ENCODE measurements at places on chromosomes 1 and 21.

DNA sequence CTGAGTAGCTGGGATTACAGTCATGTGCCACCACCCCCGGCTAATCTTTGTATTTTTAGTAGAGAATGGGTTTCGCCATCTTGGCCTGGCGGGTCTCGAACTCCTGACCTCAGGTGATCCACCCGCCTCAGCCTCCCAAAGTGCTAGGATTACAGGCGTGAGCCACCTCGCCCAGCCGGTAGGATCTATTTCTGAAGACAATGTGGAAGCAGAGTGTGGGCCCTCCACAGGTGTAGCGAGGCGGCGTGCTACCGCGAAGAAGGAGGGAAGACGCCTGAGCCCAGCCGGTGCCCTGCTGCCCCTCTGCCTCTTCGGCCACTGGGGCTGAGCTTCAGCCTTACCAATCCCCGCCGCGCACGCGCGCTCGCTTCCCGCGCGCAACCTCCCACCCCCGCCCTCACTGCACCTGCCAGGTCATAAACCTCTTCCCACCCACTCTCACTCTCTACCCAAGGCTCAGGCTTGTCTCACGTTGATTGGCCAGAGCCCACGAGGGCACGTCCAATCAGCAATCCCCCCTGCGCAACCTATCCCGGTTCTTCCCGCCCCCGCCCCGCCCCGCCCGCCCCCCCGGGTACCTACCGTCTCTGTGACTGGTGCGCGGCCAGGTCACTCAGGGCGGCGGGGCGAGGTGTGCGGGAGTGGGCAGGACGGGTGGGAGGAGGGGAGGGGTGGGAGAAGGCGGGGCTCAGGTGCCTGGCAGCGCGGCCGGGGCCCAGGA lies 409 bp upstream of the HOOK1 start:
- peak; percentile 82 for DNase-seq

DNA sequence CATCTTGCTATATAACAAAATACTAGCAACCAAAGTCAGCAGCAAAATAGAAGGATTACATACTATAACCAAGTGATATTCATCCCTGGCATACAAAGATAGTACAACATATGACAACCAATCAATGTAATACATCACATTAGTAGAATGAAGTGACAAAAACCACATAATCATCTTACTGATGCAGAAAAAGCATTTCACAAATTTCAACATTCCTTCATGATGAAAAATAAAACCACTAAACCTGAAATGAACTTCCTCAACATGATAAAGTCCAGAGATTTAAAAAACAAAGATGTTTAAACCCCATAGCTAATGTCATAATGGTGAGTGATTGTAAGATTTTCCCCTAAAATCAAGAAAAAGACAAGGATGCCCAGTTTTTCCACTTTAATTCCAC lies 18.6 kb downstream of the RO60 start:
- no peak for DNase-seq

- DNase-seq, result no peak
Observed at GRCh38 chr1:154801234-154802011, 68.7 kb downstream of the KCNN3 start.

DNA sequence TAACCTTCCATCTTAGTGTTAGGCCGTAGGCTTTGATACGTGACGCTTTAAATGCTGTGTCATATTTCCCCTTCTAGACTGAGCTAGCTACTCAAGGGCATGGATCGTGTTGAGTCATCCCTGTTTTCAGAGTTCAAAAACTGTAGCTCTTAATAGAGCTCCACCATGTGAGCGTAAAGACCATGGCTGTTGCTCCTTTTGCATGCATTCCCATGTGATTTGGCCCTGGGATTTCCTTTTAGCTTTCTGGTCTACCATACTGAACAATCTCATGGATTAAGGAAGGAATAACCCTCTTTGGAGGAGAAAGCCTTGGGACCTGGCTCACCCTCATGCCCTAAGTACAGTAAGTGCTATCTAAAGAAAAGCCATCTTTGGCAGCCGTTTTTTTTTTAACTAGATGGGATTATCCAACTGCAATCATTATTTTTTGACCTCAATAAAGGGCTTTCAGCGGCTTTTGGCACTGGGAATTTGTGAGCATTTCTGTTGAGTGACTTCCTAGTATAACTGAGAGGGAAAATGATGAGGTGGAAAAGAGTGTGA lies 76.6 kb downstream of the PLPP3 start:
- DNase-seq, result no peak

- DNase-seq, result no peak
Observed at GRCh38 chr1:66240491-66241484, 293.2 kb upstream of the SGIP1 start.

- DNase-seq, result no peak
Observed at GRCh38 chr1:96845464-96845863, 123.9 kb downstream of the PTBP2 start.

DNA sequence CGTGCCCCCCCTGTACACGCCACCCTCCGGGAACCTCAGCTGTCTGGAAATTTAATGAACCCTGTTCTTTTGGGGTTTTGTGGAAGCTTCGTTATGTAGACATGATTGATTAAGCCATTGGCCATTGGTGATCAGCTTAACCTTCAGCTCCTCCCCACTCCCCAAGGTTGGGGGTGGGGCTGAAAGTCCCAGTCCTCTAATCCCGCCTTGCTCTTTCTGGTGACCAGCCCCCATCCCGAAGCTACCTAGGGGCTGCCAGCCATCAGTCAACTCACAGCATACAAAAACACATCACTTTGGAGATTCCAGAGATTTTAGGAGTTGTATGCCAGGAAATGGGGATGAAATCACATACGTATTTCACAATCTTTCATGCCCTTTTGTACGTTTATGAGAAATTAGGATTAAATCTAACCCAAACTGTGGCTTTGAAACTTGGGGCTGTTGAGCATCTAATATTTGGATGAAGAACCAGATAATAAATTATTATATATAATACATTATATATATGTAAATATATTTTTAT lies 52.3 kb downstream of the BACE2 start:
- DNase-seq, result no peak

DNA sequence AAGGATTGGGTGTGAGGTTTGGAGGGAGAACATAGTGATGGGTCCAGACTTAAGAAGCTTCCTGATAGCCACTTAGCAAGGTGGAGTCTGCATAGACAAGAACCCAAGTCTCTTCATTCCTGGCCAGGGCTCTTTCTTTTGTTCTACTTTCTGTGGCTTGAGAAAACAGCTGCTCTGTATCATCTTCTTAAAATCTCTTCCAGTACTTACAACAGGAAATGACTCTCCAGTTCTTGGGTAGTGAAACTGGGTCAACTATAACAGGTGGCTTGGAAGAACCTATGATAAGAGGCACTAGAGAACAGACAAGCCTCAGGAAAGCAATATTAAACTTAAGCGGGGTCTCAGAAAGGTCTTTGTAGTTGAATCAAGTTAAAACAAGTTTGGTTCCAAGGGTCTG lies 148.1 kb upstream of the USP24 start:
- DNase-seq, result no peak

DNA sequence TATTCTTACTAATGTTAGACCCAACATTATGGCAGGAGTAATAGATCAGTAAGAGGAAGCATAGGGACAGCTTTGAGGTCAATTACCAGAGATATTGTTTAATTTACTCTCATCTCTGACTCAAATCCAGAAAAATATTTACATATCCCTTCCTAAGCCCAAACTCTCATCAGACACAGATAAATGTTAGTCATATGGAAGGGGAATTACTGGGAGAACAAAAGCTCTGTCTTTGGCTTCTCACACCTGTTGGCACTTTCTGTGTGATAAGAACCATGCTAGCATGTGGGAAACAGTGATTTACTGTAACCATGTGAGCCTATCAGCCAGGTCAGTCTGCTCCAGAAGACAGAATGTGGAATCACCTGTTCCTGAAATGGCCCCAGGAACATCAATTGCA lies 72.4 kb downstream of the DUSP10 start:
- no peak for DNase-seq

DNA sequence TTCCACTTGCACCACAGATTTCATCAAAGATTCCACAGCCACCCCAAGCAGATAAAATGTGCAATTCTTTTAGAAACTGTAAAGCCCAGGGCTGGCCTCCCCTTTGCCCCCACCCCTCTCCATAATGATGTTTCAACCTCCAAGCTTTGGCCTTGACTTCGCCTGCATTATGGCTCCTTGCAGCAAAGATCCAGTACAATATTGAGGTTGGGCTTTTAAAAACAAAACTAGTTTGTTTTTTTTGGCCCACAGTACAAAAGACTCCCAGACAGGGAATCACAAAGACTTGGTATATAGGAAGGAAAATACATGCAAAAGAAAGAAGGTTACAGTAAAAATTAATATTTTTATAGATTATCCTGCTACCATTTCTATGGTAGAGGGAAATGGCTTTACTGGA lies 356.5 kb upstream of the PTBP2 start:
- no peak for DNase-seq

GRCh38 chr21:22421416-22422180 lies 1423.4 kb downstream of the NCAM2 start:
- no peak for DNase-seq

- no peak for DNase-seq
Observed at GRCh38 chr1:163131981-163132380, 62.8 kb downstream of the RGS4 start.

DNA sequence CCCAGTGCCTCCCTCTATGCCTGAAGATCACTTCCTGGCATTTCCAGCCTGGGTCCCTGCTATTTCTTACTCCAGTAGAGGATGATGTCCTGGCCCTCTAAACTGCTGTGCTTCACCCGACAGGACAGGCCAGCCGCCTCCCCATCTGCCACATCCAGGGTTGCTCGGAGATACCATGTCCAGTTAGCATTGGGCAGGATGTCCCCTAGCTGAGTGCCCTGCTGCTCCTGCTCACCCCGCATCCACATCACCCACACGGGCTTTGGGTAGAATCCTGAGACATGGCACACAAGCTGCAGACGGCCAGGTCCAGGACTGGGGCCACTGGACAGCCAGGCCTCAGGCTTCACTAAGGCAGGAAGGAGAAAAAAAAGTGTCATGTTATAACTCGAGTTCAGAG lies 2.0 kb downstream of the CD1B start:
- DNase-seq, result no peak

DNA sequence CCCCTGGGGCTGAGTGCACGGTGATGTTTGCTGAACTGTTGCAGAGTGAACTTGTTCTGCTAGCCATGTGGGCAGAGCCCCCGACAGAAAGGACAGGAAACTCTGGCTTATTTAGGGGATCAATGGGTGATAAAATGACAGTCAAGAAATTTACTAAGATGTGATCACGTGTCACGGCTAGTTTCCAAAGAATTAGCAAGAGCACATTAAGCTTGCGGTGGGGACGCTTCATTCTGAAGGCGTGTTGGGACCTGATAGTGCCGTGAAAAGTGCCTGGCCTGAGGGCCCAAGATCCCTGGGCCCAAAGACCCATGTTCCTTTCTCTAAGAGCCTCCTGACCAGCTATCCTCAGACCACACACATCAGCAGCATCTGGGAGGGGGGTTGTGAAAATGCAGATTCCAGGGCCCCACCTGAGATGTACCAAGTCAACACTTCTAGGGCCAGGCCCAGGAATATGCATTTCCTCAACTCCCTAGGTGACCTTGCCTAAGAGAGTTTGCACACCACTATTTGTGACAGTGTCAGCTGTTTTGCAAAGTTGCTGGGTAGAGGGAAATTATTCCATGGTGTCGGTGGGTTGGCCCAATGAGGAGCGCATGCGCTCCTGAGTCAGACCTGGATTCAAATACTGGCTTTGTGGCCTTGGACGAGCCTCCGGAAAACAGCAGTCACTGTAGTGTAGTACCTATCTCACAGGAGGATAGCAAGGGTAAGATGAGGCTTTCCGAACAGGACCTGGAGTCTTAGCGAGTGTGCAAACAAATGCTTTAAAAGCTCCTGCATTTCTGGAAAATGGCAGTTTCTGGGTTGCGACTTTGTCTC lies 77.5 kb downstream of the SPSB1 start:
- DNase-seq, result no peak

DNA sequence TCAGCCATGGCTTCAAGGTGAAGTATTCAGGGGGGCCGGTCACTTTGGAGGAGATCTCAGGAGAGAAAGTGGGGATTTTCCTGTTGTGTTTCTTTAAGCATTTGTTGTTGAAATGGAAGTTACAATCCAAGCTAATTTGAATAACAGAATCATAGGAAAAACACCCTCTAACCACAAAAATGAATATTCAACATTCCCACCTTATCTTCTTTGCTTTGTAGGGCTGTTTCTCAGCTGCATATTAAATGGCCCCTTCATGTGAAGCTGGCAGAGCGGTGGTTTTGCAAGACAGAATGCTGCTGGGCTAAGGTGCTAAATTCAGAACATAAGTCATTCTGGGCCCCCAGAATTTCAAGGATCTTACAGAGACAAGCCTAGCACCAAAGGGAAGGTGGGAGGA lies 279.0 kb downstream of the RRAGC start:
- no peak for DNase-seq

DNA sequence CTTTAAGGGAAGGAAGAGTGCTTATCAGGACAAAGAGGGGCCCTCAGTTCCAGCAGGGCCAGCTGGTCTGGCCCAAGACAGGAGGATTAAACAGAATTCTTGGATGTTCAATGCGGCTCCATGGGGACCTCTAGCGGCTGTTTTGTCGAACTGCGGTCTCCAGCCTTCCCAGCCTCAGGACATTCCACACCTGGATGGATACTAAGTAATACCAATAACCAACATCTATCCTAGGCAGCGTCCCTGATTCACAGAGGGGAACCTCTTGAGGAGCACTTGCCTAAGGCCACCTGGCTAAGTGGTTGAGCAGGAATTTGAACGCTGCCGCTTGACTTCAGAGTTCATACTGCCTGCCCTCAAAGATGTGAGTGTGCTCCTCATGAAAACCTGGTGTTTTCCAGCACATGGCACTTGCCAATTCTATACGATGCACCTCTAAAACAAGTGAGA lies 15.5 kb upstream of the CD247 start:
- DNase-seq, result peak; percentile 88

GRCh38 chr21:35764586-35764985 lies 295.7 kb downstream of the SETD4 start:
- DNase-seq, result no peak

GRCh38 chr1:67685558-67686266 lies 711 bp downstream of the GADD45A start:
- no peak for DNase-seq

GRCh38 chr1:115672224-115673009 lies 30.6 kb downstream of the VANGL1 start:
- DNase-seq, result no peak

- no peak for DNase-seq
Observed at GRCh38 chr1:90007979-90008404, 13.1 kb downstream of the ZNF326 start.

GRCh38 chr1:228507961-228508652 lies 20.9 kb downstream of the RNF187 start:
- no peak for DNase-seq

All from neuronal stem cell (in vitro differentiated cells).